ENCODE measurements at places on chromosomes 1 and 21.

DNA sequence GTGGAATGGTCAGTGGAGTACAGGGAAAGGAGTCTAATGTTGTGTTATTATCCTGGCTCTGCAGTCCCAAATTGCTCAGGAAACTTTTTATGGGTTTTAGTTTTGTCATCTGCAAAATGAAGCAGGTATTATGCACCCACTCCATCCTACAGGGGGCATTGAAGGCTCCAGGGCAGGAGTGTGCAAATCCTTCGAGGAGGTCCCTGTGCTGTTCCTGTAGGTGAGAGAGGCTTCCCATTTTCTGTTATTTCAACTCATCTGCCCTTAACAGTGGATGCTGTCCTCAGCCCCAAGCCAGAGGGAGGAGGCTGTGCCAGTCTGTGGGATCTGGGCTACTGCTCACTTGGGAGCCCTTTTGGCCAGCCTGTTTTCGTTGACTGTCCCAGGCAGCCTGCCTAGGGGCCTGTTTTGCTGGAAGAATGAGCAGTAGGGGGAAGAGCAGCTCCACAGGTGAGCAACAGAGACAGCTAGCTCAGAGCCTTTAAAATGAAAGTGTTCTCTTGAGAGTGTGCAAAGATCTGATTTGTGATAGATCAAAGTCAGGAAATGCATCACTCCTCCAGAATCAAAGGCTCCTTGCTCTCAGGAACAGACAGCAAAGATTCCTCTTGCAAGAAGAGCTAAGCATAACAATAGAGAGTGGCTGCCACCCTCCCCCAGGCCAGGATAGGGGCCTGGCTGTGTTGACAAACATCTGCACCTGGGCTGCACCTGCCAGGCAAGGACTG lies 317.6 kb upstream of the PROX1 start:
- DNase-seq = no peak
- no peaks in the 10 kb centered on the region for H3K36me3 ChIP-seq
- no peak overlapping the region for H3K27ac ChIP-seq
- H3K4me1 ChIP-seq = no peaks in the 10 kb centered on the region

DNA sequence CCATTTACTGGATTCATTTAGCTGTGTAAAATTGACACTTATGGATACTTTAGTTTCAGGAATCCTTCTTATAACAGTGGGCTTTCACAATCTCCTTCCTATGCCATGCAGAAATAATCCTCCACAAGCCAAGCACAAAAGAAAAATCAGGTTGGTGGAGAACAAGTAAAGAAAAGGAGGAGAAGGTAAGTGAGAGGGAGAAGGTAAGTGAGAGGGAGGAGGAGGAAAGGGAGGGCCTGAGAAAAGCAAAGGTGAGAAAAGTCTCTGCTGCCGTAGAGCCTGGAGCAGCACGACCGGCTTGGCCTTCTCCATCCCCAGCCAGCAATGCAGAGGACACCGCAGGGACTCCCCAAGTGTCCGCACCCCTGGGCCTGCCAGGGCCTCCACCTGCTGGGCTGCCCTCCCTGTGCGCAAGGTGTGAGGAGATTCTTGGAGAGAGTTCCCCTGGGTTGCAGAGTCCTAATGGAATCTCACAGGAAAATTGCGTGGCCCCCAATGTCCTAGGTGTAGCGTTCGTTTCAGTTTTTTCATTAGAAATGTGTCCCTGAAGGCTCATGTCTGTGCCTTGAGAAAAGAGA lies 39.0 kb downstream of the PRMT2 start:
- H3K36me3 ChIP-seq = no peaks in the 10 kb centered on the region
- H3K4me3 ChIP-seq = no peak overlapping the region
- H3K27ac ChIP-seq = no peak overlapping the region
- H3K4me1 ChIP-seq = no peaks in the 10 kb centered on the region

DNA sequence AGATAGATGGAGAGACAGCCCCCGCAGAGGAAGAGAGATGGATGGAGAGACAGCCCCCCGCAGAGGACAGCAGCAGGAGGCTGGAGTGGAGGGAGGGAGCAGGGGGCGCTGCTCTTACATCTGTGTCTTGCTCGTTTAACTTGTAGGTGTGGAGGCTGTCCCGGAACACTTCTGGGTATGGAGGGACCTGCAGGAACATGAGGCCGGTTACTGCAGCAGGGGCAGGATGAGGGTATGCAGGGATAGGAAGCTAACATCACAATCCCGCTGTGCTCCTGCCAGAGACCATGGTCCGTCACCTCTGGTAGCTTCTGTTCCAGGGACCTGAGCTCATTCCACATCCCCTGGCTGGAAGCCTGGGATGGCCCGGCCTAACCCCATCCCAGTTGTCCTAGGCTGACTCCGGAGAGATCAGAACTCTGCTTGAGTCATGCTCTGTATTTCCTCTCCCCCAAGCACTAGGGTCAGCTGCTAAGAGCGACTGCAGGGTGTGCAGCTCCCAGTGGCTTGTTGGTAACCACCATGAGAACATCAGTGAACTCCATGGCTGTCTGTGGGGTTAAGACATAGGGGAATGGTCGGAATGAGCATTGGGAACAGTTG lies 36.7 kb upstream of the GOLT1A start:
- H3K4me1 ChIP-seq = no peaks in the 10 kb centered on the region
- H3K36me3 ChIP-seq = no peaks in the 10 kb centered on the region
- no peaks in the 10 kb centered on the region for H3K27me3 ChIP-seq
- no peak overlapping the region for H3K4me3 ChIP-seq
- no peak overlapping the region for H3K27ac ChIP-seq
- no peak for DNase-seq

- no peaks in the 10 kb centered on the region for H3K36me3 ChIP-seq
- no peak overlapping the region for H3K4me3 ChIP-seq
- H3K27ac ChIP-seq = no peak overlapping the region
- peaks cover 43% of the 10 kb centered on the region for H3K27me3 ChIP-seq
- H3K4me1 ChIP-seq = no peaks in the 10 kb centered on the region
Observed at GRCh38 chr21:34635307-34635706, 20.4 kb upstream of the RCAN1 start.

DNA sequence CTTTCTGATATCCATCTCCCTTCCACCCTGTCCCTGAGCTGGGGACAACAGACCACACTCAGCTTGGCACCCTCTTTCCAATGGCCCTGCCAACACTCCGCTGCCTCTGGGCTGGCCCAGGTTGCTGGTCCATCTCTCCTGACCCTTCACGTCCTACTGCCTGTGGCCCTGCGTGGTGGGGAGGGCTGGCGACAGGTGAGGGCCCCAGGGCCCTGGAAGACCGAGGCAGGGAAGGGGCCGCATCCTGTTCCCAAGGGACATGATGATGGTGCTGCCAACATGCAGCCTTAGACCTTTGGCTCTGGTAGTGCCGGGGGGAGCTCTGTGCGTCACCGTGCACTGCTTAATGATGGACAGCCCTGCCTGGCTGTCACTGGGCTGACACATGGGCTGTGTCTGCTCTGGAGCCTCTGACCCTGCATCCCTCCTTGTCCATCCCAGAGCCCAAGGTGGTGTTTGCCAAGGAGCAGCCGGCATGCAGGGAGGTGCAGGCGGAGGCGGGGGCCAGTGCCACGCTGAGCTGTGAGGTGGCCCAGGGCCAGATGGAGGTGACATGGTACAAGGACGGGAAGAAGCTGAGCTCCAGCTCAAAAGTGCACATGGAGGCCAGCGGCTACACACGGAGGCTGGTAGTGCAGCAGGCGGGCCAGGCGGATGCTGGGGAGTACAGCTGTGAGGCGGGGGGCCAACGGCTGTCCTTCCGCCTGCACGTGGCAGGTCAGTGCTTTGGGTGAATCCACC lies 65.2 kb downstream of the OBSCN start:
- no peak for DNase-seq
- H3K4me3 ChIP-seq = no peak overlapping the region
- H3K27ac ChIP-seq = no peak overlapping the region

GRCh38 chr21:45972716-45973474 lies 8.7 kb upstream of the COL6A1 start:
- peak overlapping the region; percentile 92 for H3K27ac ChIP-seq
- no peak for DNase-seq
- peaks cover 73% of the 10 kb centered on the region for H3K27me3 ChIP-seq
- no peaks in the 10 kb centered on the region for H3K36me3 ChIP-seq

DNA sequence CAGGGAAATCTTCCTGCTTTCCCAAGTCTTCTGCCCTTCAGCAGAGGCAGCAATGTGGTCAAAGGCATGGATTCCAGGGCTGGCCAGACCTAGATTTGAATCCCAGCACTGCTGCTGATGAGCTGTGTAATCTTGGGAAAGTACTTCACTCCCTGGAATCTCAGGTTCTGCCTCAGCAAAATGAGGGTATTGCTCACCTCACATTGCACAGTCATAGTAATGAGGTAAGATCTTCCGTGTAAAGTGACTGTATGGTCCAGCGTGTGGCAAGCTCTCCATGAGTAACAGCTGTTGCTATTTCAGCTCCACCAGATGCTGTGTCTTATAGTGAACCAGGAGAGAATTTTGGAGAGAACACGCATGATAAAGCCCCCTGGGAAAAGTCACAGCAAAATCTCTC lies 56.1 kb upstream of the F3 start:
- H3K4me3 ChIP-seq = no peak overlapping the region
- H3K4me1 ChIP-seq = no peaks in the 10 kb centered on the region
- no peaks in the 10 kb centered on the region for H3K36me3 ChIP-seq

- no peak for DNase-seq
- no peak overlapping the region for H3K4me3 ChIP-seq
- H3K36me3 ChIP-seq = peaks cover 33% of the 10 kb centered on the region
- H3K4me1 ChIP-seq = no peaks in the 10 kb centered on the region
Observed at GRCh38 chr21:46307625-46308024, 16.0 kb downstream of the C21orf58 start.

DNA sequence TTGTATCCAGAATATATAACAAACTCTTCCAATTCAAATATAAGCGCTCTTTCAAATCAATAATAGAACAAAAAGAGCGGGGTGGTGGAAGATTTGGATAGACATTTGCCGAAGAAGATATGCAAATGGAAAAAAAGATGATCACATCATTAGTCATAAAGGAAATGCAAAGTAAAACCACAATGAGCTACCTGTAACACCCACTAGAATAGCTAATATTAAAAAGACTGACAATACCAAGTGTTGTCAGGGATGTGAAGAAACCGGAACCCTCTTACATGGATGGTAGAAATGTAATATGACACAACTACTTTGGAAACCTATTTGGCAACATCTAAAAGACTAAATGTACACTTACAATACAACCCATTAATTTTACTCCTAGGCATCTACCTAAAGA lies 5.7 kb upstream of the TRAF5 start:
- no peaks in the 10 kb centered on the region for H3K4me1 ChIP-seq
- no peak overlapping the region for H3K4me3 ChIP-seq
- H3K27me3 ChIP-seq = no peaks in the 10 kb centered on the region
- no peak overlapping the region for H3K27ac ChIP-seq
- H3K36me3 ChIP-seq = peaks cover 11% of the 10 kb centered on the region
- no peak for DNase-seq

- no peak overlapping the region for H3K27ac ChIP-seq
- peaks cover 83% of the 10 kb centered on the region for H3K36me3 ChIP-seq
- H3K4me3 ChIP-seq = no peak overlapping the region
Observed at GRCh38 chr1:204972426-204972825, 70.6 kb upstream of the CNTN2 start.

DNA sequence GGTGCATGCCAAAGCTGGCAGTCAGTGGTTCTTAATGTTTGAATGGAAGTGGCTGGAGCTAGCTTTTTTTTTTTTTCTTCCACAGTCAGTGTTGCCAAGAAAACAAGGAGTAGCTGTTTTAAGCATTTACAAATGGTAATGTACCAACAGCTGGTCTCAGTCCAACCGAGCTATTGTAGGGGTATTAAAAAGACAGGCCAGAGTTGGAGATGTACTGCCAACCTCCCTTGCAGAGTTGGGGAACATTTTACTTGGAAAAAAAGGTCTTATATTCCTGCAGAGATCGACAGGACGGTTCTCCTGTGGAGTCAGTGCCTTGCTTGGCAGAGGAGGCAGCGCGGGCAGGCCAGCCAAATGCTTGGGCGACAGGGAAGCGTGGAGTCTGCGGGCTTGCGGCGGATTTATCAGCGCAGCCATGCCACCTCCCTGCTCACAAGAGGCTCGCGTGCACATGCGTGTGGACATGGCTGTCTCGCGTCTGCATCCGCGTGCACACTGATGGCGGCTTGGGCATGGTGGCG lies 338.1 kb downstream of the RPS6KC1 start:
- H3K27me3 ChIP-seq = no peaks in the 10 kb centered on the region
- no peaks in the 10 kb centered on the region for H3K36me3 ChIP-seq
- no peak overlapping the region for H3K27ac ChIP-seq
- no peak overlapping the region for H3K4me3 ChIP-seq
- DNase-seq = no peak

GRCh38 chr1:59156051-59156450 lies 140.8 kb upstream of the FGGY start:
- no peaks in the 10 kb centered on the region for H3K27me3 ChIP-seq
- H3K36me3 ChIP-seq = no peaks in the 10 kb centered on the region
- no peak overlapping the region for H3K27ac ChIP-seq
- no peak overlapping the region for H3K4me3 ChIP-seq
- DNase-seq = no peak

DNA sequence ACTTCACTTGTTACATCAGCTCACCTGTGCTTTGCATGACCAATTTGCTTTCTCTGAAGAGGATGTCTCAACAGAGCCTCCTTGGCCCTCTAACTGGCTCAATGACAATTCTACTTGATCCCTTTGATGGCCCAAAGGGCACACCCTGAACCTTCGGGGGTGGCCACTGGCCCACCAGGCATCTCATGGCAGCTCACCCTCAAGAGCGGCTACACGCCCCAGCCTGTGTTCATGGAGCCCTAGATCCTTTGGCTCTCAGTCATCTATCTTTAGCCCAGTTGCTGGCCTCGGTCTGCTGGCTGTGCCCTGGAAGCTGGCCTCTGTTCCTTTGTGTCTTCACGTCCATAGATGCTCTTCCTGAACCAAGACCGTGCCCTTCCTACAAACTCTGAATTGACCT lies 476.7 kb downstream of the NPHP4 start:
- DNase-seq = no peak
- no peak overlapping the region for H3K4me3 ChIP-seq
- peaks cover 9% of the 10 kb centered on the region for H3K4me1 ChIP-seq
- H3K36me3 ChIP-seq = no peaks in the 10 kb centered on the region

DNA sequence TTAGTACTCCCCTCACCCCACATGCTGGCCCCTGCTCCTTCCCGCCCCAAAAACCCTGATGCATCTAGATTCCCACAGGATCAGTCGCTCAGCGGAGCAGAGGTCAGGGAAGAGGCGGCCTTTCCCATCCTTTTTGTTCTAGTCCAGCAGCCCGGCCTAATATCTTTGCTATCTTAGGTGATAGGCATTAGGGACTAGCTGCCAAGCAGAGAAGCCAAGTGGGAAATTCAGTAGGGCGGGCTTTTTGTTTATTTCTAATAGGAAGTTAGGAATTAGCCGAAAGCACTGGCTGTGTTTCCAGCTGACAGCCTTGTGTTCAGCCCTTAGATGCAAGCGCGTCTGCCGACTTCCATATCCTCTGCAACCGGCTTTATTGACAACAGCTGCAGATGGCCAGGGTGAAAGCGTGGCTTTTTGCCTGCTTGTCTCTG lies 59.0 kb upstream of the BCAR3 start:
- no peaks in the 10 kb centered on the region for H3K36me3 ChIP-seq
- no peak overlapping the region for H3K4me3 ChIP-seq
- no peaks in the 10 kb centered on the region for H3K4me1 ChIP-seq
- H3K27ac ChIP-seq = no peak overlapping the region
- H3K27me3 ChIP-seq = no peaks in the 10 kb centered on the region

- H3K27me3 ChIP-seq = no peaks in the 10 kb centered on the region
- no peak for DNase-seq
- H3K27ac ChIP-seq = no peak overlapping the region
- H3K4me1 ChIP-seq = no peaks in the 10 kb centered on the region
Observed at GRCh38 chr21:35090403-35090802, 41.3 kb upstream of the RUNX1 start.

GRCh38 chr1:10788592-10789006 lies 7.8 kb downstream of the CASZ1 start:
- H3K4me3 ChIP-seq = no peak overlapping the region
- peaks cover 77% of the 10 kb centered on the region for H3K27me3 ChIP-seq
- no peak for DNase-seq
- peak overlapping the region; percentile 18 for H3K27ac ChIP-seq
- peaks cover 6% of the 10 kb centered on the region for H3K4me1 ChIP-seq
- no peaks in the 10 kb centered on the region for H3K36me3 ChIP-seq
